ENCODE measurements at places on chromosomes 5 and 9.

DNA sequence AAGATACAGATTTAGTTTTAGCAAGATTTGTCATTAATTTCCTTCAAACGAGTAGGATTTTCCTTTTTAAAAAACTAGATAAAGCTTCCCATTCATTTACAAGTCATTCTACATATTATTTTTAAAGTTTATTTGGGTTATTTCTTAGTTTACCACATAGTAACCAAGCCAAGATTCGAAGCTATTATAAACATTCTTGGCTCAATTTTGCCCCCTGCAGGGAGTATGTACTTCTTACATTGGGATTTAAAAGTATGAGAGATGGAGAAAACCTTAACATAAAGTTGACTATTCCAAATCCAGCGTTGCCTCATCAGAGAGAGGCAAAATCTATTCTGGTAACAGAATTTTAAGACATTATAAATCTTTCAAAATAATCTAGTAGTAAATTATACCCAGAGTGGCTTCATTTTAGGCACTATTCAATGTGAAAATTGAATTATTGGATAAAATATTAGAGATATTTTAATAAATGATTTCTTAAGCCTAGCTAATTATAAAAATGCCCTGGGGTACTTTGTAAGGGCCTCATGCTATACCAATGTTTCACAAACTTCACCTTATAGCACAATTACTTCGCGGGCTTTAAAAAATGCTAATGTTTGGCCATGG is 39.1 kb downstream of the FBN2 start:
- no peak for DNase-seq

DNA sequence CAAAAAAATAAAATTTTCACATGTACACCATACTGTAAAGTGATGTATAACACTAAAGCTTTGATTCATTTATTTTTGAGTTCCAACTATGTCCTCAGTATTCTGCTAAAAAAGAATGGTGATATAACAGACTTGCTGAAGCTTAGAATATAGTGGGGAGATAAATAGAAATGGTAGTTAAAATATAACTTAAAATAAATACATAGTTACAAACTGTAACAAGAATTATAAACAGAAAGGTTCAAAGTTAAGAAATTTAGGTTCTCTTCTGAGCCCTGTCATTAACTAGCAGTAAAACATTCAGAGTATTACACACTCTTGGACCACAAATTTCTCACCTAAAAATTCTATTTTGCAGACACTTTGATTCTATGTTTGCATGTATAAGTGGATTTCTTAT is 392.1 kb downstream of the ANXA1 start:
- no peak for DNase-seq

GRCh38 chr9:110764006-110764405 is 95.4 kb downstream of the MUSK start:
- DNase-seq, result no peak

GRCh38 chr5:50593681-50594080 is 72.8 kb upstream of the PARP8 start:
- no peak for DNase-seq

All from activated T-cell treated with anti-CD3 and anti-CD28 coated beads for 24 hours (primary cell).